Stimulated activated CD4-positive, alpha-beta T cell treated with anti-CD3 and anti-CD28 coated beads, Interleukin-1b, Interleukin-23, amount 100 ng/mL, for 1 hour (primary cell): ENCODE measurements at places on chromosomes 11 and 22.

GRCh38 chr11:64291262-64291751 lies at the start of gene KCNK4:
KCNK4 (plus strand) TSS chr11:64291302; CDS start chr11:64293019, 1,717 bp downstream.
- DNase-seq = no peak

GRCh38 chr11:46118702-46119351 lies 2.4 kb downstream of the PHF21A start:
- no peak for DNase-seq

DNA sequence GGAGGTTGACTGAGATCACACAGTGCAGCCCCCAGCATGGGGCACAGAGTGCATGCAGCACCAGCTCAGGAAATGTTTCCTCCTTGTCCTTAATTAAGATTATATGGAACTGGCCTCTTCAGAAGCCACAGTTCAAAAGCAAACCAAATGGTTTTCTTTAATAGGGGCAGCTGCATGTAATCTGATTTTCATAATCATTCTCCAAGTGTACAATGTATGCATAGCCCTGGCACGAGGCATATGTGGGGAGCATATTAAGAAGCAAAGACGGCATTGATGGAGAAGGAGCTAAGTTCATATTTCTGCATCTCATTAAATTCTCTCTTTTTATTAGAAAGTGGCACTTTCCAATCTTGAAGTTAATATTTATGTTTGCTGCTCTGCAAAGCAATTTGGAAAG lies 9.9 kb upstream of the PARVB start:
- DNase-seq = no peak

- no peak for DNase-seq
These were observed 279.1 kb upstream of the PLET1 start for GRCh38 chr11:112539741-112540140.

DNA sequence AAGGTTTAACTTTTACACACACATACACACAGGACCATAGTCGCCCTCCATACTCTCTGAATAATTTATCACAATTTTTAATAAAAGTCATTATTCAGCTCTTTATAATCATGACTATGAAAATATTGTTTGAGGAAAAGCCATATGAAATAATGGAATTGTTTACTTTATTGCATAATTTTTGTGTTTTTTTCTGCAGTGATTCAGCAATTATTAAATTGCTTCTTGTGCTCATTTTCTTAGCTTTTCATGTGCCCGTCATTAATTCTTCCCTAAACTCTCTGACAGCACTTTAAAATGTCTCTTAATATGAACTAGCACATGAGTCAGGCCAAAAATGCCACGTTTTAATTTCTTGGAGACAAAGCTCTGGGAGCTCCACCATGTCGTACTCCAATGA lies 77.5 kb upstream of the ALX4 start:
- no peak for DNase-seq

- DNase-seq = no peak
These were observed 12.7 kb downstream of the PRG3 start for GRCh38 chr11:57368106-57368844.
